ENCODE measurements at places on chromosomes 16 and 17.

GRCh38 chr16:74291577-74292208 lies 4.9 kb upstream of the PSMD7 start:
- no peak for DNase-seq

GRCh38 chr17:3954976-3955672 lies 9.1 kb downstream of the ATP2A3 start:
- no peak for DNase-seq

DNA sequence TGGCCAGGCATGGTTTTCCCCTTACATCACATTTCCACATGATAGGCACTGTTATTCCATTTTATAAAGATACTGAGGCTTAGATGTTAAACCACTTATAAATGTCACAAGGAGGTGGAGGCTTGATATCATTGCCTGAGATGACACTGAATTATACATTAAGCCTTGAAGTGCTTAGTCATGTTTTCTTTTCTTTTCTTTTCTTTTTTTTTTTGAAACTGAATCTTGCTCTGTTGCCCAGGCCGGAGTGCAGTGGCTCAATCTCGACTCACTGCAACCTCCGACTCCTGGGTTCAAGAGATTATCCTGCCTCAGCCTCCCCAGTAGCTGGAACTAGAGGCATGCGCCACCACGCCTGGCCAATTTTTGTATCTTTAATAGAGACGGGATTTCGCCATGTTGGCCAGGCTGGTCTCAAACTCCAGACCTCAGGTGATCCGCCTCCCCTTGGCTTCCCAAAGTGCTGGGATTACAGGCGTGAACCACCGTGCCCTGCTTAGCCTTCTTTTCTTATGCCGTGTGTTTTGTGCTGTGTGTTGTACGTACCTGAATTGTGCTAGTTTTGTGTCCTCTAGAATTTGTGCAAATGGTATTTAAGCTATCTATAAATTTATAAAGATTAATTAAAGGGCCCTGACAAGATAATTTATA lies 1.2 kb downstream of the DNAJA3 start:
- no peak for DNase-seq

DNA sequence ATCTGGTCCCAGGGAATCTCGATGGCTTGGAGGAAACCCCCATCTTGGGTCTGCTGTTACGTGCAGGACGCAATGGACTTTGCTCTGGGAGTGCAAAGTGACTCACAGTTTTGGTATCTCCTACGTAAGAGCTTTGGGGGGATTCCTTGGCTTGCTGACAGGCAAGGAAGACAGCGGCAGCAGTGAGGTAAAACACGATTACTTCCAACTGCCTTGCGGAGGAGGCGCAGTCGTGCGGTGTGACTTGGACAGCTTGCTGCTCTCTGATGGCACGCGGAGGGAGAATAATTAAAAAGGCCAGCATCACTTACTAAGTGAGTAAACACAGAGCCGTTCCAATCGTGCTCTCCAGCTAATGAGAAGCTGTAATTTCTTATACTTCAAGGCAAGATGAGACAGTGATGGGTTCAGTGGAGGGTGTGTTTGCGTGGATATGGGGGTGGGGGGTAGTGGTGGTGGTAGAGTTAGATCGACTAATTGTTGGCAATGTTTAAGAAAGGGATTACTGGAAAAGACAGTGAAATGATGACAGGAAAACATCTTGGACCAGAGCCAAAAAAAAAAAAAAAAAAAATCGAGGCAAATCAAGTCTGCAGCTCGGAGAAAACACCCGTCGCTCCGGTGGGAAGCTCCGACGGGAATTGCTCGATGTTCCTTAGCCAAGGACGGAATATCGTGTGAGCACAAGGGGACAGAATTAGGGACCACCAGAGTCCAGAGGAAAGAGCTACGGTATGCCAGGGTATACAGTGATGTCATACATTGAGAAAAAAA lies 184.8 kb upstream of the ZFHX3 start:
- peak; percentile 46 for DNase-seq

DNA sequence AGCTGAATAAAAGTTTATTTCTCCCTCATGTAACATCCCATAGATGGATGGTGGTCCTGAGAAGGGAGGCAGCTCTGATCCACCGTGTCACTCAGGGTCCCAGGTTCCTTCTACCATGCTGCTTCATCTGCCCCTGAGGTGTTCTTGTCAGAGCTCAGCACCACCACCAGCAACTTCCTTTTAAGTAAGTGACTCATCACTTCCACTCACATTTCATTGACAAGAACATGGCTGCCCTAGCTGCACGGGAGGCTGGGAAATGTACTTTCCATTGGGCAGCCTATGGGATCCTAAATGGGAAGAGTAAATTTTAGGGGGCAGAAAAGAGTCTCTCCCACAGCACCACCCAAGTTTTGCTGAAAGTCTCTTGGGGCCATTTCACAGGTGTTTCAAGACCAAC lies 134.7 kb downstream of the USP31 start:
- DNase-seq: no peak

DNA sequence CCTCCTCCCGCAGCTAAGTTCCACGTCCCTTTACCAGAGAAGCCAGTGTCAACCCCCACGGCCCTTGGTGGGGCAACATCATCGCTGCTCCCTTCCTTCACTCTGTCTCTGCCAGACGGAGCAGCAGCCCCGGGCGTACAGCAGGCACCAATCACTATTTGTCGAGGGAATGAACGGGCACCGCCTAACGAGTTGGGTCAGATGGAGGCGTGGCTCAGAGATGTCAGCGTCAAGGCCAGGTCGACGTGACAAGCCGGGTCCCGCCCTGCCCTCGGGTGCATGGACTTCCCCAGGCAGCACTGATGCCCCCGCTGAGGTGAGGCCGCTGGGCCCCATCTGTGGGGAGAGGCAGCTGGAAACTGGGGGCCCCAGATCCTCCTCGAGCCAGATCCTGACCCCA lies 50.0 kb downstream of the CBFA2T3 start:
- DNase-seq: no peak

- no peak for DNase-seq
These were observed 15.5 kb downstream of the CES1 start for GRCh38 chr16:55817236-55817912.

Measured in AG08395 (cell line).